ENCODE measurements at places on chromosomes 3 and 15. TPM values are rescaled to one million over a fixed set of nuclear protein-coding genes. Genes with fewer than 3 reads are reported as not detected.
A peak's percentile ranks its signal among the peaks of the same experiment; 100 is the strongest.

DNA sequence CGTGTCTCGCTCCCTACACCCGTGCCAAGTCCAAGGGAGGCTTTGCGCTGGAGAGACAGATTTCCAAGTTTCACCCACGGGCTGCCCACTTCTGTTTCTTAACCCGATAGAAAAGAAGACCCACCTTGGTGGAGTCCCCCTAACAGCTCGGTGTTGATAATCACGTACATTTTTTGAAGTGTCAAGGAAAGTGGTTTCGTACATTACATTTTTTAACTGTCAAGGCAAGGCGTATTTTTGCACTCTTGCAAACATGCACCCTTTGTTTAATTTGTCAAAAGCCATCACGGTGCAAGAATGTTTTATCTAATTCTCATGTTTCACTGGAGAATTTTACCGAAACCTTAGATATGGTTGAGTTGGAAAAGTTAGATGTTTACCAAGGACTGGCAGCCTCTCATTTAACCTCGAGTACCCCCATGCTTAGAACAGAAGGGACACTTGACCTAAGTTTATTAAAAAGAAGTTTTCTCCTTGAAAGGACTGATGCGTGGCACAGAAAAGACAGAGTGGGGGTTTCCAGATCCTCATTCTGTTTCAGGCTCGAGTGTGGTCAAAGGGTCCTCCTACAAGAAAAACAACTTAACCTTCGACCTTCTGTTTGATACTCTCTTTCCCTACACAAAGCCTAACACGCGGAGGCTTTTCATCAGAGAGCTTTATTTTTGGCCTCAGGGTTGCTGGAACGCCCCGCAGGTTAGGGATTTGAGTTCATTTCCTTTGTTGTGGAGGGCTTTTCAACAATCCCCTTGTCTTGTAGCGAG, 882 bp downstream of the GXYLT2 start:
- DNase-seq: no peak

DNA sequence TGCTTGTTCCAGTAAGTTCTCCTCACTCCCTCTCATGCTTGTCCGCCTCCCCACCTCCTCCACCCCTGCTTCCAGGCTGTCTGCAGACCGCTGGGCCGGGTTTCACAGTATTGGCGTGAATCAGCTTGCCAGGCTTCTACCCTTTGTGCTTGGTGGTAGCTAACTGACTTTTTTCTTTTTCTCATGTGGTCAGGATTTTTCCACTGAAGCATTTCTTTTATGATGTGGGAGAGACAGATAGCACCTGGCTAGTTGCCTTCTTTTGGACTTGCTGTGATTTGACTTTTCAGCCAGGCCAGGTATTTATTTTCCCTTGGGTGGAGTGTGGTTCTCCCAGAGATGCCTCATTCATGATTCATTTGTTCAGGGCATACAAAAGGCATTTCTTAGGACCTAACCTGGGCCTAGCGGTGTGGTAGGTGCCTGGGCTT, 60.6 kb downstream of the ST6GAL1 start:
- peak; percentile 15 for DNase-seq

GRCh38 chr15:77418391-77418965, 1.4 kb downstream of the PEAK1 start:
- no peak for DNase-seq

- peak; percentile 26 for DNase-seq
These were observed 5.7 kb downstream of the TTBK2 start for GRCh38 chr15:42914728-42915497.

GRCh38 chr3:54228806-54229205, 106.5 kb downstream of the CACNA2D3 start:
- no peak for DNase-seq

GRCh38 chr15:49890689-49891088, 228.3 kb downstream of the ATP8B4 start:
- DNase-seq: no peak

The SLC22A13 gene
- not detected for total RNA-seq

- no peak for DNase-seq
These were observed 90.9 kb upstream of the AGBL1 start for GRCh38 chr15:85988741-85989140.

The MYH15 gene
- not detected for total RNA-seq

The POLR2M gene
- total RNA-seq: 505 TPM

- DNase-seq: no peak
These were observed 4.2 kb downstream of the SLC51B start for GRCh38 chr15:65049418-65049840.

- DNase-seq: no peak
These were observed 92.8 kb downstream of the FNDC3B start for GRCh38 chr3:172132159-172132586.

DNA sequence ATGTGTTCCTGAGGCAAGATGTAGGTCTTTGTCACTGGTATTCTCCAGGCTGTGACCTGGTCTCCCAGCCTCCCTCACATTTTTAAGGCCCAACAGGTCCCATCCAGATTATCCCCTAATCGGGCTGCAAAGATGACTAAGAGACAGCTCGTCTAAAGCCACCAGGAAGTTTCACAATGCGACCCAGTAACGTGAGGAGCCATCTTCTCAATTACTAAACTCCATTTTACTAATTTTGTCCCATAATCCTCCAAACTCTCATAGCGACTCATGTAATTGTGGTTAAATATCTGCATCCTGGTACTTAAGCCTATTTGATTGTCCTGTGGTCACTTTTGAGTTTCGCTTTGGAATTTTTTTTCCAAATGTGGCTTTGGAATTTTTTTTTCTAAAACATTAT, 8.7 kb upstream of the PLA2G4F start:
- DNase-seq: no peak

DNA sequence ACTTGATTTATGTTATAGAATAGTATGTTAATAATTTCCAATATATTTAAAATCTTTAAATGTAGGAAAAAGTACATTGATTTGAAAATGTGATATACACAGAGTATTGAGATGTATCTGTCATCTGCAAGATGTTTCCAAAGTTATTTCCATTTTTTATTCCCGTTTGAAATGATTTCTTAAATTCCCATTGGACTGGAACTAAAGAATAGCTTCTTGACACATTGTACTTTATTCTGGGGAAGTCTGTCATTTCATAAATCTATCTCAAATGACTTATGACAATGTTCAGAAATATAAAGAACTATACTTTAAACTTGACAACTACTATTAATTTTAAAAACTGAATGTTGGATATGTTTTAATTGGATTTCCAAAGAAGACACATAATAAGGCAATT, 489.6 kb downstream of the ROBO2 start:
- no peak for DNase-seq

- DNase-seq: no peak
These were observed 48.7 kb downstream of the IL17RD start for GRCh38 chr3:57116501-57116900.

- DNase-seq: no peak
These were observed 1042.9 kb downstream of the ROBO1 start for GRCh38 chr3:78724859-78725258.

- no peak for DNase-seq
These were observed 82.2 kb upstream of the SLC25A26 start for GRCh38 chr3:66138336-66139313.

DNA sequence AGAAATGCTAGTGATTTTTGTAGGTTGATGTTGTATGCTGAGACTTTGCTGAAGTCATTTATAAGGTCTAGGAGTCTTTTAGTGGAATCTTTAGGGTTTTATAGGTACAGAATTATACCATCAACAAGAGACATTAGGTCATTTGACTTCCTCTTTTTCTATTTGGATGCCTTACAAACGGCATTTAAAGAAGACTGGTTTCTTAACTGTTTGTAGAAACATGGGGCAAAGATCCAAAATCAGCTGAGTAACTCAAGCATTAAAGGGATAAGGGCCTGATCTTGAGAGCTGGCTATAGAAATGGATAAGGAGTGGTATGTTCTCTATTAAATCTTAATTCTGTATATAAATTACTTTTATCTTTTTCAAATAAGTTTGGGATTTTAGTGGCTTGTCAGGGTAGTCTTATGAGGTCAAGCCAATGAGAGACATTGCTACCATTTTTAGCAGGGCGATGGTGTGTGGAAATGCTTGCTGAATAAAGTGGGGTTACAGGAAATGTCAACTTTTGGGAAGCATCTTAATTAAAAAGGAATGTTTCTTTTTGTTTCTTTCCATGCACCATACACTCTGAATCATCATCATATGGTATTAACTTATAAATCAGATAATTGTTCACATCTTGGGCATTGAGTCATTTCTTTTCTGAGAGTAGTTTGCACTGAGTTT, 197.7 kb upstream of the GBE1 start:
- no peak for DNase-seq

GRCh38 chr3:114553949-114554593, 260.2 kb downstream of the TIGIT start:
- DNase-seq: no peak

The C3orf18 gene
- total RNA-seq: 7.1 TPM

- DNase-seq: no peak
These were observed 30.2 kb downstream of the PGPEP1L start for GRCh38 chr15:98977441-98977840.

DNA sequence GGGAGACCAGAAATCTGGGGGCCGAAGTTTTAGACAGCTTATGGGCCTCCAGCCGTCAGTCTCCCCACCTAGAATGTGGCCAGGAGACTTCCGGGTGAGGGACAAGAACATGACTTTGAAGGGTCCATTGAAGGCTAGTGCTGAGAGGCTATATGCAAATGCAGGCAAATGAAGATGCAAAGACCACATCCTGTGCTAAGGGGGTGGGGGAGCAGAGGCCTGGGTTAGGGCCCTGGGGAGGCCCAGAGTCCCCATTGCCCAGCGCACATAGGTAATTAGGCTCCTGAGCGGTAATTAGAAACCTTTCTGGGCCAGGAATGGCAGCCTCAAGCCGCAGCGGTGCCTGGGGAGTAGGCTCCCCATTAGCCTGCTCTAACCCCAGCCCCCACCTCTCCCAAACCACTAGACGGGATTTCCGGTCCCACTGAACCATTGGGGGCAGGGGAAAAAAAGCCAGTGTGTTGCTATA, 6.8 kb downstream of the CSK start:
- no peak for DNase-seq

GRCh38 chr3:94070341-94070911, 7.6 kb downstream of the NSUN3 start:
- no peak for DNase-seq

The PLCL2 gene
- 1.1 TPM for total RNA-seq

The SSUH2 gene
- 6.4 TPM for total RNA-seq

The TPRG1 gene
- 0.81 TPM for total RNA-seq
